Cardiac muscle cell (in vitro differentiated cells and primary cell): ENCODE measurements at places on chromosomes 7 and 10. TPM values are rescaled to one million over a fixed set of nuclear protein-coding genes. Genes with fewer than 3 reads are reported as not detected.
A peak's percentile ranks its signal among the peaks of the same experiment; 100 is the strongest.

- no peaks in the 10 kb centered on the region for H3K36me3 ChIP-seq
- H3K27me3 ChIP-seq = no peaks in the 10 kb centered on the region
- no peaks in the 10 kb centered on the region for H3K4me1 ChIP-seq
- no peak overlapping the region for H3K4me3 ChIP-seq
These were observed 4.8 kb upstream of the RNF32 start for GRCh38 chr7:156635529-156636385.

GRCh38 chr7:141949021-141949420 lies 2.2 kb upstream of the CLEC5A start:
- no peak for DNase-seq
- H3K36me3 ChIP-seq = no peaks in the 10 kb centered on the region
- no peaks in the 10 kb centered on the region for H3K4me1 ChIP-seq
- H3K4me3 ChIP-seq = no peak overlapping the region
- H3K27ac ChIP-seq = no peak overlapping the region

Gene TRPV5
- total RNA-seq = not detected in 2 replicates

DNA sequence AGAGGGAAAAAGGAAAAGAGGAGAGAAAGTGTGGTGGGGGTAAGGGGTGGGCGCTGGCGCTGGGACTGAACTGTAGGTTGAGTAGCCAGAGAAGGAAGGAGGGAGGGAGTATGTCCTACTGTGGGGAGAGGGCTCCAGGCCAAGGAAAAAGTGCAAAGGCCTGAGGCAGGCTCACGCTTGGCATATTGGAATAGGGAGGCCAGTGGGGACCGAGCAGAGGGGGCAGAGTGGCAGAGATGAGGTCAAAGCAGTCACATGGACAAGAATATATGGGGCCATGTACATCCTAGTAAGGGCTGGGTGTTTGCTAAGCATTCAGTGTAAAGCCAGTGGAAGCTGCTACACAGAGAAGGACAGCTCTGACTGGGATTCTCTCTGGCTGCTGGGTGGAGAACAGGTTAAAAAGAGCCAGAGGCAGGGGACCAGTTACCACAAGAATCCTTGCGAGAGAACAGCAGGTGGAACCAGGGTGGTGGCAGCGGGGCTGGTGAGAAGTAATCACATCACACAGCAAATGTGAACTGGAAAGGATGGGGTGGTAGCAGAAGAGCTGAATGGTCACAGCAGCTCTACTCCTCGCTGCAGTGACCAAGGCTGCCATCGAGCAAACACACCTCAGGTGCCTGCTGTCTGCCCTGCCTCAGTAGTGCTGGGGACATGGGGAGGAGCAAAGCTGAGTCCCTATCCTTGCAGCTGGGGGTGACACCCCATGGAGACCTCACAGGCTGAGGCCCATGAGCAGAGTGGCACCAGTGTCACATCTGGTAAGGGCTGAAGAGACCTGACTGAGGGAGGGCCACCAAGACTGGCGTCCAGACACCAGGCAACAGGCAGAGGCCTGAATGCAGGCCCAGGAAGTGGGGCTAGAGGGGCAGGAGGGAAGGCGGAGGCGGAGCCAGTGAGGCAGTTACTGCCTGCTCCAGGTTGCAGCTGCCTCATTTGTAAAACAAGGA lies 39.5 kb downstream of the FAM53B start:
- peaks cover 42% of the 10 kb centered on the region for H3K4me1 ChIP-seq
- H3K27me3 ChIP-seq = no peaks in the 10 kb centered on the region
- H3K27ac ChIP-seq = peak overlapping the region; percentile 39
- no peaks in the 10 kb centered on the region for H3K36me3 ChIP-seq

Gene DCLRE1C
- total RNA-seq = 7.6 and 8.2 TPM in 2 replicates

Gene OR2A5
- total RNA-seq = not detected in 2 replicates

Gene AKR1C2
- 0.39 and 1.0 TPM in 2 replicates for total RNA-seq

Gene TACC2
- total RNA-seq = 50.0 and 98.0 TPM in 2 replicates

Gene GOLGA7B
- 0.18 and 0.27 TPM in 2 replicates for total RNA-seq

Gene TEX47
- total RNA-seq = not detected in 2 replicates

DNA sequence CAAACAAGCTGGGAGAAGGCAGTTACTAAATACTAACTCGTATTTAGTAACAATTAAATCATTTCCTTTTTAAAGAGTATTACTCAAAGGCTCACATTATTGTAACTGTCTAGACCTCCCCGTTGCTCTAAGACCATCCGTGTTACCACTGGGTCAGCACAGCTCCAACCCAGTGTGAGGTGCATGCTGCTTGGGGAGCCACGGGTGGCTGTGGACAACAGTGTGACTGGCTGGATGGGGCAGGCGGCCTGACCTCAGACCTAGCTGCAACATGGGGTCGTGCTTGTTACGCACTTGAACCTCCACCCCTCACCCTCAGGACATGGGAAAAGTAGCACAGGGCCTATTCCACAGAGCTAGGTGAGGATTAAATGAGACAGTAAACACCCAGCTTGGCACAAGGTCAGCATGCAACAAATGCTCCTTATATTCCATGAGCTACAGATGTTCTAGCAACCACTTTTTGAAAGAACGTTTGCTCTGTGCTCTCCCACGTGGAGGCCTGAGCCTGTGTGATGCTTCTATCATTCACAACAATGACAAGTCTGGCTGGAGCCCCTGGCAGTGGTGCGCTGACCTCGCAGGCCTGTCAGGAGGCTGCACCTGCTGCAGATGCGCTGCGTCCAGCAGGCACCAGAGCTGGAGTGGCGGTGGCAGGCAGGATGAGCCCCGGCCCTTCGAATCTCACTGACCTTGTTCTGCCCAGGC lies 135.7 kb downstream of the PKD1L1 start:
- H3K36me3 ChIP-seq = no peaks in the 10 kb centered on the region
- no peak for DNase-seq
- no peaks in the 10 kb centered on the region for H3K4me1 ChIP-seq
- no peak overlapping the region for H3K4me3 ChIP-seq

DNA sequence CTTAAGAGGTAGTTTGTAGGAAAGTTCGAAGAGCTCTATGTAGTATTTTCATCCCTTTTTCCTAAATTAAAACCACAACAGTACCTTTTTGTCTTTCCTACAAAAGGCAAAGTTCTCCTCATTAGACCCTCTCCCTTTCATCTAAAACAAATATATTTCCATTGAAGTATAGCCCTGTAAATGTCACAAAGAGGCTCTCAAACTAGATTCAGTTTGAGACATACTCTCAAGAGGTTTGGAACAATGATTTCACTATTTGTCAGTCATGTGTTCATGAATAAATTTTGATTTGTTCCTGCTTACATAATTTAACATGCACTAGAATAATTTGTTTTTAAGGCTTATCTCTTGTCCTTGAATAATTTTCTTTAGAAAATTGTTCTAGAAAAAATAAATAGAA lies 12.2 kb downstream of the TAS2R16 start:
- H3K4me1 ChIP-seq = no peaks in the 10 kb centered on the region
- no peak overlapping the region for H3K4me3 ChIP-seq
- H3K27ac ChIP-seq = no peak overlapping the region
- H3K36me3 ChIP-seq = no peaks in the 10 kb centered on the region

- H3K4me1 ChIP-seq = no peaks in the 10 kb centered on the region
- H3K27ac ChIP-seq = no peak overlapping the region
- no peaks in the 10 kb centered on the region for H3K36me3 ChIP-seq
- DNase-seq = no peak
These were observed 162.1 kb upstream of the TCERG1L start for GRCh38 chr10:131473645-131474044.

Gene GJD4
- 0.24 TPM in 1 of 2 replicates, not detected in the other for total RNA-seq
